ENCODE measurements at places on chromosomes 6 and 20. TPM values are rescaled to one million over a fixed set of nuclear protein-coding genes. Genes with fewer than 3 reads are reported as not detected.

- no peak overlapping the region for H3K27ac ChIP-seq
- peaks cover 14% of the 10 kb centered on the region for H3K4me1 ChIP-seq
- H3K27me3 ChIP-seq, result no peaks in the 10 kb centered on the region
Measured at GRCh38 chr20:41007481-41007880, 21.1 kb upstream of the TOP1 start.

Gene TAAR2
- total RNA-seq, result not detected

DNA sequence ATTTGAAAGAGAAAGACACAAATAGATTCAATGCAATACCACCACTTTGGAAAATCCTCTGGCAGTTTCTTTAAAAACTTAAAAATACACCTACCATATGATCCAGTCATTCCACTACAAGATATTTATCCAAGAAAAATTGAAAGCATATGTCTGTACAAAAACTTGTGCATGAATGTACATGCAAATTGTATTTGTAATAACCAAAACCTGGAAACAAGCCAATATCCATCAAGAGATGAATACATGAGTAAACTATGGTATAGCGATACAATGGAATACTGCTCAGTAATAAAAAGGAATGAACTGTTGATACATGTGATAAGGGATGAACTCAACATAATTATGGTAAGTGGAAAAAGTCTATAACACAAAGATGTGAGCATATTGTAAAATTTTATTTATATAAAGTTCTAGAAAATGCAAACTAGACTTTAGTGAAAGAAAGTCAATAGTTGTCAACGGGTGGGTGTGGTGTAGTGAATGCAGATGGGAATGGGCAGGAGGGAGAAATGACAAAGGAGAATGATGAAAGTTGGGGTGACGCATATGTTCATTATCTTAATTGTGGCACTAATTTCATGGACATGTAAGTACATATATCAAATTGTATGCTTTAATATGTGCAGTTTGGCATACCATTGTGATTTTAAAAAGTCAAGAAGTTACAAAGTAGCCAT is 347.5 kb downstream of the SAMD5 start:
- H3K36me3 ChIP-seq, result no peaks in the 10 kb centered on the region
- no peak overlapping the region for H3K27ac ChIP-seq
- H3K27me3 ChIP-seq, result no peaks in the 10 kb centered on the region

- H3K36me3 ChIP-seq, result no peaks in the 10 kb centered on the region
- no peak overlapping the region for H3K27ac ChIP-seq
- no peaks in the 10 kb centered on the region for H3K4me1 ChIP-seq
- H3K4me3 ChIP-seq, result no peak overlapping the region
- no peak for DNase-seq
Measured at GRCh38 chr20:51092338-51092737, 69.4 kb upstream of the KCNG1 start.

Gene WFDC2
- total RNA-seq, result 33.9 TPM

- DNase-seq, result no peak
- peaks cover 5% of the 10 kb centered on the region for H3K27me3 ChIP-seq
- H3K4me1 ChIP-seq, result no peaks in the 10 kb centered on the region
- no peak overlapping the region for H3K27ac ChIP-seq
- H3K4me3 ChIP-seq, result no peak overlapping the region
Measured at GRCh38 chr6:166864333-166864732, 92.0 kb downstream of the RNASET2 start.

- no peak overlapping the region for H3K27ac ChIP-seq
- H3K27me3 ChIP-seq, result no peaks in the 10 kb centered on the region
- H3K36me3 ChIP-seq, result no peaks in the 10 kb centered on the region
- no peaks in the 10 kb centered on the region for H3K4me1 ChIP-seq
- no peak overlapping the region for H3K4me3 ChIP-seq
Measured at GRCh38 chr20:20253744-20254330, 114.1 kb upstream of the INSM1 start.

Gene COX4I2
- total RNA-seq, result 1.1 TPM

Gene TMEM200A
- total RNA-seq, result 0.95 TPM

DNA sequence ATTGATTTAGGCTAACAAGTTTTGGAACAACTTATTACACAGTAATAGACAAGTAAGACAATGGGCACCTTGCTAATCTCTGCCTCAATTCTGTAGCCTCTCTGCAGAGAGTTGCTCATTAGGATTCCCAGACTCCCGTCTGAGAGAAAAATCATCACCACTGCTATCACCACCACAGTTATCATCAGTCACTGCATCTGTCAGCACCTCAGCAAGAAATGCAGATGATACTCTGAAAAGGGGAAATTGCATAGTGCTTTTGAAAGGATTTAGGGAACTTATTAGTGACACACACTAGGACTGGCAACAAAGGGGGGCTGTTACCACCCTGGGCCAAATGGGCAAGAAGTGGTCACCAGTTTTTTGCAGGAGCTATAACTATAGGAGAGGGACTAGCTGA is 39.9 kb downstream of the FOXA2 start:
- H3K36me3 ChIP-seq, result no peaks in the 10 kb centered on the region
- H3K27ac ChIP-seq, result no peak overlapping the region
- DNase-seq, result no peak
- H3K4me3 ChIP-seq, result no peak overlapping the region

Gene MICA
- total RNA-seq, result 46.5 TPM

GRCh38 chr6:54846243-54846856 is at the start of gene FAM83B:
FAM83B (plus strand) TSS chr6:54846771; CDS start chr6:54870247, 23,476 bp downstream.
- no peak for DNase-seq
- no peak within 1 kb of the TSS for H3K27ac ChIP-seq
- H3K4me3 ChIP-seq, result peak within 1 kb of the TSS; percentile 38
- peaks cover 5% of the 10 kb centered on the region for H3K27me3 ChIP-seq
- peaks cover 12% of the 10 kb centered on the region for H3K4me1 ChIP-seq
- H3K36me3 ChIP-seq, result no peaks in the 10 kb centered on the region

Gene ADGRG6
- total RNA-seq, result 16.4 TPM

DNA sequence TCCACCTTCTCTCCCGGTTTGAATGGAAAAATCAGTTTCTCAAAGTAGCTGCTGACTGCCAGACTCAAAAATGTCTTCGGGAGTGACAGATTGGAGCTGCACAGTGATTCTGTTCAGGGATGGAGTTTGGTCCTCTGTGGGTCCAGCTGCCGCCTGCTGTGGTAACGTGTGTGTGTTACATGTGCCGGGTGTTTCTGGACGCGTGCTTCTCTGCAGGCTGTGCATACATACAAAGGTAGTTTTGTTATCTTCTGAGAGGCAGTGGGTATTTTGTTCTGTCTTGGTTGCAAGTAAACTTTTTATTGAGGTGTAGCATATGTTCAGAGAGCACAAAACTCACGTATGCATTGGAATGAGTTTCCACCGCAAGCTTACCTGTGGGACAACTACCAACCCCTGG is 41.3 kb upstream of the NAA20 start:
- H3K27ac ChIP-seq, result peak overlapping the region; percentile 88
- H3K4me1 ChIP-seq, result peaks cover 62% of the 10 kb centered on the region
- H3K27me3 ChIP-seq, result no peaks in the 10 kb centered on the region
- H3K4me3 ChIP-seq, result peak overlapping the region; percentile 48
- DNase-seq, result no peak
- no peaks in the 10 kb centered on the region for H3K36me3 ChIP-seq

GRCh38 chr20:775679-776135 is 7.4 kb upstream of the SLC52A3 start:
- no peaks in the 10 kb centered on the region for H3K36me3 ChIP-seq
- H3K4me3 ChIP-seq, result no peak overlapping the region
- no peak for DNase-seq
- no peaks in the 10 kb centered on the region for H3K4me1 ChIP-seq
- peaks cover 9% of the 10 kb centered on the region for H3K27me3 ChIP-seq
- H3K27ac ChIP-seq, result no peak overlapping the region

GRCh38 chr20:48025051-48025515 is 239.8 kb upstream of the SULF2 start:
- no peak for DNase-seq
- no peaks in the 10 kb centered on the region for H3K27me3 ChIP-seq
- no peaks in the 10 kb centered on the region for H3K4me1 ChIP-seq
- no peak overlapping the region for H3K4me3 ChIP-seq

DNA sequence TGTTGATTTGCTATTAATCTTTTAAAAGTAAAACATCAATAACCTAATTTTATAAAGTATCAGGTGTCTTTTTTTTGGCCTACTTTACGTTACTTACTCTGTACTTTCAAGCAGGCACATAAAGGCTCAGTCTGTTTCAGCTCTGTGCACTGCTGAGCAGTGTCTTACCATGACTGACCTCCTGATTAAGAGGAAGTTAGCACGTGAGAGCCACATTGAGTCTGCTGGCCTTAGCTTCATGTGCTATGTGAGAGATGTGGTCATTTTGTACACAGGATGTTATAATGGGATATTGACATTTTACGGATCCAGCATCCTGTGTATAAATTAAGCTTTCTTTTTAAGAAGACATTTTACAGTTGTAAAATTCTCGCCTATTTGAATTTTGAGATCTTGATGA is 31.9 kb downstream of the ARID1B start:
- no peaks in the 10 kb centered on the region for H3K36me3 ChIP-seq
- H3K27me3 ChIP-seq, result no peaks in the 10 kb centered on the region
- peaks cover 46% of the 10 kb centered on the region for H3K4me1 ChIP-seq
- no peak for DNase-seq

- no peak overlapping the region for H3K27ac ChIP-seq
- H3K4me1 ChIP-seq, result peaks cover 5% of the 10 kb centered on the region
- DNase-seq, result no peak
- H3K36me3 ChIP-seq, result peaks cover 15% of the 10 kb centered on the region
- no peaks in the 10 kb centered on the region for H3K27me3 ChIP-seq
Measured at GRCh38 chr6:15485936-15486335, 176.9 kb downstream of the DTNBP1 start.

All from sigmoid colon (tissue), 7 donors.